Immature natural killer cell (primary cell): ENCODE measurements at places on chromosomes 13 and 19.

DNA sequence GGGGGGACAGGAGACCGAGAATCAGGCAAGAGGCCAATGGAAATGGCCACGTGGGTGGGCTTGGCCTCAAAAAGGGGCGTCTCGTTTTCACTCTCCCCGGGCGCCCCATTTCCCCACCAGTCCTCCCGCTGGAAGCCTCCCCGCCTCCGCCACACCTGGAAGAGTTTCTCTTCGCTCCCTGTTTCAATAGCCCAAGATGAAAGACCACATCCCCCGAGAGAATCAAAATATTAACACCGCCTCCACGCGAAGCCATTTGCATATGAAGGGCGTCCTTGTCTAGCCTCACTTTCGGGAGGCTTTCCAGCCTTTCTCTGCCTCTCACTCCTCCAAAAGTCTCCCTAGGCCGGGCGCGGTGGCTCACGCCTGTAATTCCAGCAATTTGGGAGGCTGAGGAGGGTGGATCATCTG, 691 bp upstream of the OLFM2 start:
- peak overlapping the region; percentile 68 for H3K4me3 ChIP-seq
- H3K27ac ChIP-seq, result no peak overlapping the region
- peaks cover 29% of the 10 kb centered on the region for H3K27me3 ChIP-seq
- H3K4me1 ChIP-seq, result peaks cover 14% of the 10 kb centered on the region
- DNase-seq, result no peak

DNA sequence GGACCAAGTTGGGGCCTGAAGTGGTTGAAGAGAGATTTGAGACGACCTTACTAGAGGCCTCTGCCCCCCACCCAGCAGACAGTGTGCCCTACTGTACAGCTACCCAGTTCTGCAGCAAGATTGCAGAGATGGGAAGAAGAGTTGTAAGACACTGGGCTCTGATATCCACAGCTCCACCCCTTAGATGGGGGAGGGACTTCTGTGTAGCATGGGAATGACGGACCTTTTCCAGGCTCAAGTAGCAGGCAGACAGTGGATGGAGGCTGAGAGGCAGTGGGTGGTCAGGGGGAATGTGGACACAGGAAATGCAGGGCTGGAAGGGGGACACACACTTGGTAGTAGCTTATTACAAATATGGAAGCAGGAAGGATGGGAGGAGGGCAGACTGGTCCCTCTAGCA, 13.0 kb downstream of the LRFN3 start:
- no peak overlapping the region for H3K4me3 ChIP-seq
- no peak for DNase-seq
- H3K36me3 ChIP-seq, result no peaks in the 10 kb centered on the region
- peak overlapping the region; percentile 71 for H3K27ac ChIP-seq
- H3K4me1 ChIP-seq, result peaks cover 36% of the 10 kb centered on the region
- H3K27me3 ChIP-seq, result peaks cover 11% of the 10 kb centered on the region

DNA sequence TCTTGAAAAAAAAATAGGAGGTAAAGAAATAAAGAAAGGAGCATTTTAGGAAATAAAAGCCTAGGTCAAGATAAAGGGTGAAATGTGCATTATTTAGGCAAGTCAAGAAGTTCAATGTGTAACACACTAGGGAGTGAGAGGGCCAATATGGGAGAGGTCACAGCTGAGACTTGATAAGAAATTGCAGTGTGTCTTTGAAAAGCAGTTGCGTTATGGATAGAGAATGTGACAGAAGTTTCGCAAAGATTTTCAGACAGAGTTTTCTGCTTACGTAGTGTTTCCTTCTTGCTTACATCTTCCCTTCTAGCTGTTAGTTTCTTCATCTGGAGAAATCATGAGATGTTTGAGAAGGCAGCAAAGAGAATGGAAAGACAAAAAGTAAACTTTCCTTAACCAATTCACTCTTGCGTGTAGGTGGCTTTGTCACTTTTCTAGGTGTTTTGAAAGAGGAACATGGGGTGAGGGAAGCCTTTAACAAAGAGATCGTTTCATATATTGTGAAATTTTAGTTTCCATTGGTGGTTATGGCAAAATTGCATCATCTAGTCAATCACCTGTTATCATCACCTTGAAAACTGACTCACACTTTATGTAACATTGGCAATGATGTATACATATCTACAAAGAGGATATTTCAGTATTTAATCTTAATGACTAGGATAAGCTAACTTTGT, 975.5 kb downstream of the OLFM4 start:
- H3K36me3 ChIP-seq, result no peaks in the 10 kb centered on the region
- no peak for DNase-seq
- no peaks in the 10 kb centered on the region for H3K4me1 ChIP-seq
- H3K27ac ChIP-seq, result no peak overlapping the region
- no peak overlapping the region for H3K4me3 ChIP-seq
- no peaks in the 10 kb centered on the region for H3K27me3 ChIP-seq

- H3K27ac ChIP-seq, result no peak overlapping the region
- H3K36me3 ChIP-seq, result no peaks in the 10 kb centered on the region
- peaks cover 2% of the 10 kb centered on the region for H3K27me3 ChIP-seq
- no peak for DNase-seq
Observed at GRCh38 chr13:60329221-60329923, 67.6 kb upstream of the TDRD3 start.

DNA sequence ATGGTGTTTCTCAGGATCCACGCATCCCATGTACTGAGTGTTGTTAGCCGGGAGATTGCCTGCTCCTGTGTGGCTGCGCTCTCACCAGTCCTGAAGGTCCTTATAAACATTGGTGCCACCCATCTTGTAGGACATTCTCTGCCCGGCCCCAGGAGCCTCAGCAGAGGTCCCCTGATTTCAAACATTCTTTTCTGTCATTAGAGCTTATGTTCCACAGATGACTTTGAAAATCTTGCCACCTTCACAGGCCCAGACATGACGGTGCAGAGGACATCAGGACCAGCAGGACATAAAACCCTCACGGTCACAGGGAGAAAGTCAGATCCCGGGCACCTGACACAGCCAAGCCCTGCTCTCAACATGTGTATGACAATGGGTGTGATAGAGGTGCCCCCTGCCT, 33.2 kb upstream of the PEPD start:
- no peaks in the 10 kb centered on the region for H3K27me3 ChIP-seq
- no peaks in the 10 kb centered on the region for H3K4me1 ChIP-seq
- H3K36me3 ChIP-seq, result no peaks in the 10 kb centered on the region
- DNase-seq, result no peak
- H3K4me3 ChIP-seq, result no peak overlapping the region

- H3K27ac ChIP-seq, result no peak overlapping the region
- no peak overlapping the region for H3K4me3 ChIP-seq
- DNase-seq, result no peak
- no peaks in the 10 kb centered on the region for H3K36me3 ChIP-seq
Observed at GRCh38 chr19:33550768-33551167, 29.2 kb upstream of the PEPD start.

GRCh38 chr19:53994811-53995210, 3.4 kb downstream of the CACNG6 start:
- no peak for DNase-seq
- H3K4me3 ChIP-seq, result no peak overlapping the region
- H3K27ac ChIP-seq, result no peak overlapping the region

GRCh38 chr19:2117215-2117960, 20.7 kb downstream of the IZUMO4 start:
- H3K4me3 ChIP-seq, result no peak overlapping the region
- peaks cover 17% of the 10 kb centered on the region for H3K36me3 ChIP-seq
- no peaks in the 10 kb centered on the region for H3K27me3 ChIP-seq
- H3K4me1 ChIP-seq, result peaks cover 12% of the 10 kb centered on the region
- H3K27ac ChIP-seq, result no peak overlapping the region
- no peak for DNase-seq

- no peak overlapping the region for H3K27ac ChIP-seq
- no peak for DNase-seq
- H3K4me1 ChIP-seq, result no peaks in the 10 kb centered on the region
- H3K36me3 ChIP-seq, result peaks cover 6% of the 10 kb centered on the region
- peaks cover 5% of the 10 kb centered on the region for H3K27me3 ChIP-seq
Observed at GRCh38 chr19:5782945-5783919, 1.3 kb downstream of the PRR22 start.

DNA sequence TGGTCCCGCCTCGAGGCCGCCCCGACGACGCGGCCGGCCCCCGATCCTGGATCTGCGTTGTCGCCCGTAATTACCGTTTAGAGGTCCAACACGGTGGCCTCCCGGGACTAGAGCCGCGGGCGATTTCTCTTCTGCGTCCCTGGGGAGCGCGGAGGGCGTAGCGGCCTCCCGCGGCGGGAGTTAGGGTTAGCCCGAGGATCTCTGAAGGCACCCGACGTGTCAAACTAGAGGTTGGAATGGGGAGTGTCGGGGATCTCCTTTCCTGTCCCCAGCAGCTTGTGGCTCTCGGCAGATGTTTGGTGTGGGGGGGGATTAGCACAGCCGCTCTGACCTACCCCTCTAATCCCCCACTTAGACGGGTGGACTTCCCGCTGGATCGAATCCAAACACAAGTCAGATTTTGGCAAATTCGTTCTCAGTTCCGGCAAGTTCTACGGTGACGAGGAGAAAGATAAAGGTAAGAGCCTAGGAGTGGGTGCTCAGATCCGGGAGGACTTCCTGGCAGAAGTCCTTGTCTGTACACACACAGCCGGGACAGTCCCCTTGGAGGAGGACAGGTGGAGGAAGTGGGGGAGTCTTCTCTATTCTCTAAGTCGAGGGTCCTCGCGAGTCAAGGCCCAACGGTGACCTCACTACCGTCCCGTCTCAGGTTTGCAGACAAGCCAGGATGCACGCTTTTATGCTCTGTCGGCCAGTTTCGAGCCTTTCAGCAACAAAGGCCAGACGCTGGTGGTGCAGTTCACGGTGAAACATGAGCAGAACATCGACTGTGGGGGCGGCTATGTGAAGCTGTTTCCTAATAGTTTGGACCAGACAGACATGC, 581 bp downstream of the CALR start:
- H3K27ac ChIP-seq, result peak overlapping the region; percentile 93
- H3K27me3 ChIP-seq, result peaks cover 24% of the 10 kb centered on the region
- peak; percentile 47 for DNase-seq
- H3K36me3 ChIP-seq, result peaks cover 15% of the 10 kb centered on the region
- H3K4me3 ChIP-seq, result peak overlapping the region; percentile 98

- DNase-seq, result no peak
- H3K27me3 ChIP-seq, result no peaks in the 10 kb centered on the region
- peaks cover 31% of the 10 kb centered on the region for H3K36me3 ChIP-seq
- H3K27ac ChIP-seq, result no peak overlapping the region
- no peak overlapping the region for H3K4me3 ChIP-seq
Observed at GRCh38 chr13:114298866-114299265, 15.4 kb upstream of the CHAMP1 start.

DNA sequence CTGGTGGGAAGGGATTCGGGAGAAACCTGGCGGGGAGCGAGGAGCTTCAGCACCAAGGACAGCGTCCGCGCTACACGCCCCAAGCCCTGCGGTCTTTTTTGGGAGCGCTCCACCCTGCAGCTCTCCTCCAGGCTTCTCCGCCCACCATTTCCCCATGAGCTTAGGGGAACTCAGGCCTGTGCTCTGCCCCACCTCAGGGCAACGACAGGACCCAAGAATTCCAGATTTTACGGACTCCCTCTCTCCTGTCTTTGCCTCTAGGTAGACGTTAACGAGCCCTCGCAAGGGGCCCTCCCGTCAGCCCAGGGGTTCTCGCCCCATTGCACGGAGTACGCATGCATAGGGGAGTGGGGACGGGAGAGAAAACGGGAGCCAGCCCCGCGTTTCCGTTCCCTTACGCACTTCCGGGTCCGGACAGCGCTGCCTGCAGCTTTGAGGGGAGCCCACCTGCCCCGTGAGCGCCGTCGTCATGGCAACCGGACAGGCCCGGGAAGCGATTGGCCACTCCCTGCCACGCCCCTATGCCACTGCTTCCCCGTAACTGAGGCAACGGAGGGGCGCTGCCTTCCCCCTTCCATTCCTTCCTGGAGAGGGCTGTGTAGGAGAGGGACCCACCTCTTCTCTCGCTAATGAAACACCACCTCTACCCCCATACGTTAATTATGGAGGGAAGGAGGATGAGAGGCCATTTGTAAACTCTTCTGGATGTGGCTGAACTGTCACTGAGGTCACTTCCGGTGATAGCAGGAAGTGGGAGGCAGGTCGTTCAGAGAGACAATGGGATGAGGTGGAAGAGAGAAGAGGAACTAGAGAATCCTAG, 20.8 kb downstream of the NOVA2 start:
- DNase-seq, result peak; percentile 22
- peak overlapping the region; percentile 65 for H3K4me3 ChIP-seq
- peaks cover 16% of the 10 kb centered on the region for H3K27me3 ChIP-seq
- H3K27ac ChIP-seq, result no peak overlapping the region
- no peaks in the 10 kb centered on the region for H3K36me3 ChIP-seq

DNA sequence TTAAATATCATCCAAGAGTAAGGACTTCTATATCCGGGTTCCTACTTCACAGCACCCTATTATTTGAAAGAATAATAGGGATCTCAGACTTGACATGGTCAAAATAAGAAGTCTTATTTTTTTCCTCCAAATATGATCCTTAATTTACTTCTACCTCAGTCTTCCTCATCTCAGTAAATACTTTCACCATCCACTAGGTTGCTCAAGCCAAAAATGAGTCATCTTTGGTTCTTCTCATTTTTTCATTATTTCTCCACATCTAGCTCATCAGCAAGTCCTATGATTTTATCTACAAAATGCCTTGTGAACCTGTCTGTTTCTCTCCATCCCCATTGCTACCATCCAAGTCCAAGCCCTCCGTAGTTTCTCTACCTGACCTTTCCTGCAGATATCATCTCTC, 121.9 kb upstream of the GJB6 start:
- peaks cover 9% of the 10 kb centered on the region for H3K4me1 ChIP-seq
- no peak overlapping the region for H3K27ac ChIP-seq
- H3K36me3 ChIP-seq, result no peaks in the 10 kb centered on the region
- no peaks in the 10 kb centered on the region for H3K27me3 ChIP-seq
